Activated effector memory CD4-positive, alpha-beta T cell treated with Interleukin-2 at 50 U/mL for 16 hours (primary cell): ENCODE measurements at places on chromosomes 5 and 9.

- no peak for DNase-seq
These were observed 1.2 kb upstream of the SLC4A9 start for GRCh38 chr5:140358738-140359310.

DNA sequence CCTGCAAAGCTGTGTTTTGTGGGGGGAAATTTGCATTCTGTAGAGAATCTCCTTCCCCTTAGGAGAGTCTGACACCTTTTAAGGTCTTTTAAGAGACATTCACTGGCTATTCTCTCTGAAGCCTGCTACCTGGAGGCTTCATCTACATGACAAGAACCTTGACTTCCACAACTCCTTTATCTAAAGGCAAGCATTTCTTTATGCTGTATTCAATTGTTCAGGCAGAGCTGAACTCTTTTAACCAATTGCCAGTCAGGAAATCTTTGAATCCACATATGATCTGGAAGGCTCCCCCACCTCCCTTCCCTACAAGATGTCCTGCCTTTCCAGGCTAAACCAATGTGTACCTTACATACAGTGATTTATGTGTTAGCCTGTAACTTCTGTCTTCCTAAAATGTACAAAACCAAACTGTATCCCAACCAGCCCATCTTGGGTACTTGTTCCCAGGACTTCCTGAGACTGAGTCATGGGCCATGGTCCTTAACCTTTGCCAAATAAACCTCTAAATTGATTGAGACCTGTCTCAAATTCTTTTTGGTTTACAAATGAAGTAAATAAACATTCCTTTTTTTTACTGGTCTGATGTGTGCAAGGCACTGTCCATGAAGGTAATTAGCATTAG, 9.9 kb downstream of the C9orf85 start:
- no peak for DNase-seq

DNA sequence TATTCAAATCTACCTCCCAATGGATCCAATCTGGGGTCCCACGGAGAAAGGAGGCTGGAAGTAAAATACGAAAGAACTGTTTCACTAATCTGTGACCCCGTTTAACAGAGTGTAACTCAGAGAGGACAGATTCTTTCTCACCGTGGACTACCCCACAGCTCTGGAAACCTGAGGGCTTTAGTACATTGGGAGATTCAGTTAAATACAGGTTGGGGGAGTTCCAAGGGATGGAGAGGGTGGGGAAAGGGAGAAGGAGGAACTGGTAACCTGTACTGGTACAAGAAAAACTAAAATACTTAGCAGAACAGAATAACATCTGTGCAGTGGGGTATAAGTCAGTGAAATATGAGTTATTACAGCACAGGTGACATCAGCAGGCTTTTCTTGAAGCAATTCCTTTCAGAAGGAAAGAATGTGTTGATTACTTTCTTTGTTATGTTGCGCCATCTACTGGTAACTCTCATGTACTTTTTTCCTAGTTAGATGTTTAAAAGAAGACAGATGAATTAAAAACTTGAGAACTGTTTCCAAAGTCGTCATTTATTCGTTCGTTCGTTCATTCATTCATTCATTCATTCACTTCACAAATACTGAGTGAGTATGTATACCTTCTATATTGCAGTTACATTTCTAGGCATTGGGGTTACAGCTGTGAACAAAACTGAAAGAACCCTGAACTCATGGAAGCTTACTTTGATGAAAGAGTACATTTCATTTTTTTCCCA, 30.0 kb upstream of the STOM start:
- DNase-seq: no peak

DNA sequence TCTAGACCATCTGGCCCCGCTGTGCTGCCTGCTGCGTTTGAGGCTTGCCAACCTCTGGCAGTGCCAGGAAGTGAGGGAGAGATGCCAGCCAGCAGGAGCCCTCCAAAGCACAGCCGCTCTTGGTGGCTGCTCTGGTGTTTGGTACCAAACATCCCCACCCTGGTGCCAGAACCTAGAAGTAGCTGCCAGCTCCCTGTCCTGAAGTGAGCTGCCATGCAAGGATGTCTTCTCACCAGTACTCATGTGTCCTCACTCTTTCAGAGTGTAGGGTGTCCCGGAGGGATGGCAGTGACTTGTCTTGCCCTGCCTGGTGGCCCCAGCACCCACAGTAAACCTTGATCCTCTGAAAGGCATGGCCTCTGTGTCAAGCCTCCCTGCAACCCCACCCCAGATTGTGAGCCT, 43.4 kb downstream of the AMBP start:
- no peak for DNase-seq

GRCh38 chr9:107218829-107219485, 64.1 kb upstream of the RAD23B start:
- DNase-seq: no peak

DNA sequence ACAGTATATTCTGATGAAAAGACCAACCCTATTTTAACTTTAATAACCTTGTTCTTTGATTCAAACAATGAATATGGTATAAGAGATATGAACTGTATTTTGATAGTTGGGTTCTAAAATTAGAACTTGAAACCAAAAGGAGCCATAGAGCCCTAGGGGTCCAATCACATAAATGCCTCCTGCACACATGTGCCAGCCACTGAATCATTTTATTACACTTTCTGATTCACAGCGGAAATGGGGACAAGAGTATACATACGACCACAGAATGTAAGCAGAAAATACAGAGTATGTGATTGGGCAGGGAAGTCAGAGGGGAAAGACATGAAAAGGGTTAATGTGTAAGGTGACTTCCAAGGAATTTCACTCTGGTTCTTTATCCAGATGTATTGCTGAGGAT, 1000.2 kb downstream of the NR2F1-AS1 start:
- no peak for DNase-seq

DNA sequence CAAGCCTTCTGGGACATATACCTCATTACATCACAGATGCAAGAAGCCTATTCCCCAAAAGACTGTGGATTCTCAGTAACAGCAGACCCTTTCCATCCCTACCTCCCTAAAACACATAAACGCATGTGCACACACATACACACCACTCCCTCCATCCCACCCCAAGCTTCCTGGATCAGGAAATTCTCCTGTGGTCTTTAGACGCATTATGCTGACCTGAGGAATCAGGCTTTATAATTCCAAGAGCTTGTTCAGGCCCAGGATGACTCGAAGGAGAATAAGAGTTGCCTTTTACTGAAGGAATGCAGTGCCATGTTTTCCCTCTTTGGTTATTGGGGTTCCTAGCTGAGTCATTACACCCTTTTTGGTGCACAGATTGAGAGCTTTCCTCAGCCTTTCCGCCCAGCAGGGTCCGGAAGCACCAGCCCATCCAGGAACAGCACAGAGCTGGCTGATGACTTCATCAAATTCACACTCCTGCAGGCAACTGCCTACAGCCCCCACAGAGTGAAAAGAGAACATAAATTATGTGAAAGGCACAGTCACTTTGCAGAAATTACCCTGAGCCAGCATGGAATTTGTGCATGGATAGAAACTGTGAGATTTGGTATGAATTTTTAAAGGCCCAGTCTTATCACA, 385.0 kb upstream of the TRPC7 start:
- no peak for DNase-seq
